HuH-7.5 (cell line): ENCODE measurements at places on chromosomes 11 and 22.

GRCh38 chr11:101555366-101555765 is 28.4 kb downstream of the TRPC6 start:
- DNase-seq, result no peak

- no peak for DNase-seq
Observed at GRCh38 chr11:116558504-116559211, 214.1 kb downstream of the BUD13 start.

- DNase-seq, result no peak
Observed at GRCh38 chr22:25650833-25651232, 86.4 kb downstream of the GRK3 start.

GRCh38 chr11:40514124-40514523 is 945.3 kb downstream of the LRRC4C start:
- no peak for DNase-seq

DNA sequence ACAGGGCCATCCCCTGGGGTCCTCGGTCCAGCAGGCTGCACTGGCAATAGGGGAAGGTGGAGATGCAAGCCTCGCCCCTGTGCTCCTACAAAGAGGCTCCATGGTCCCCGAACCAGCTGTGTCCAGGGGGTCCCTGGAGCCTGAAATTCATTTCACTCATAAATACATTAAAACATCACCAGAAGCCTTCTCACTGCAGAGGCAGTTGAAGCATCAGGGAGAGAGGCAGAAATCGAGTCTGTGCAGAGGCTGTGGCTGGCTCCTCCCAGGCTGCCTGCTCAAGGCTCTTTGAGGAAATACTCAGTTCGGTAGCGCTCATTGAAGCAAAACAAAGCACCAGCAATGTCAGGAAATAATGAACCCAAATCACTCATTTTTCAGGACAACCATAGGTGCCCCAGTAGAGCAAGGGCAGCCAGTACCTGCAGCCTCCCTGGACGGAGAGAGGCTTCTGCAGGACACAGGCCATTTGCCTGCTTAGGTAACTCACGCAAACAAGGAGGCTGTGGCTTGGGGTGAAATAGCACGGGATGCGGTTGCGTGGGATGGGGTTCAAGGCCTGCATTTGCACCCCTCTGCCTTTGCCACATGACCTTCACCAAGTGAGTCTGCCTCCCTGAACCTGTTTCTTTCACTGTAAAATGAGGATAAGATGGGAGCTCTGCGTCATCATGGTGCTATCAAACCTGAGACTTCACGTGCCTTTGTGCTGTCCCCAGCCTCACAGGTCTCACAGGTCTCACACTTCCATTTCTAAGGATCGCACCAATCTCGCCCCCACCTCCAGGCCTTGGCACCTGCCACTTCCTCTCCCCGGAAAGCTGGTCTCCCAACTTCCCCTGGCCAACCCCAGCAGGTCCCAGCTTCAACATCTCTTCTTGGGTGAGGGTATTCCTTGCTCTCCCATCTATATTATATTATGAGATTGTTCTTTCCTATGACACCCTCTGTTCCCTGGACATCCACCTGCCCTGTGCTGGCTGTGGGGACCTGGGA is 84.3 kb upstream of the SHISAL1 start:
- no peak for DNase-seq

- DNase-seq, result no peak
Observed at GRCh38 chr11:117483372-117483771, 155.7 kb downstream of the CEP164 start.

DNA sequence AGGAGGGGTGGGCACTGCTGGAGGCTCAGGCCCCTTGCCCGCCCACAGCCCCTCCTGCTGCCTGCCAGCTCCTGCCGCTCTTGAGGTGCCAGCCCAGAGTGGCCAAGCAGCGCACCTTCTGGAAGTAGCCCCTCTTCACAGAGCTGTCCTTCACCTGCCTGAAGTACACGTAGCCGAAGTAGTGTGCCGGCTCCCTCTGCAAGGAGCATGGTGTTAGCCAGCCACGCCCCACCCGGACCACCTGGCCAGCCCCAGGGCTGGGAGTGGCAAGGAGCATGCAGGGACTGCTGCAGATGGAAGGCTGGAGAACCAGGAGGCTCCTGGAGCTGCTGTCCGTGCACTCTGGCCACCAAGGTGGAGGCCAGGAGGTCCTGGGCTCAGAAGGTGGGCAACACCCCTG is 9.6 kb downstream of the DENND6B start:
- no peak for DNase-seq

DNA sequence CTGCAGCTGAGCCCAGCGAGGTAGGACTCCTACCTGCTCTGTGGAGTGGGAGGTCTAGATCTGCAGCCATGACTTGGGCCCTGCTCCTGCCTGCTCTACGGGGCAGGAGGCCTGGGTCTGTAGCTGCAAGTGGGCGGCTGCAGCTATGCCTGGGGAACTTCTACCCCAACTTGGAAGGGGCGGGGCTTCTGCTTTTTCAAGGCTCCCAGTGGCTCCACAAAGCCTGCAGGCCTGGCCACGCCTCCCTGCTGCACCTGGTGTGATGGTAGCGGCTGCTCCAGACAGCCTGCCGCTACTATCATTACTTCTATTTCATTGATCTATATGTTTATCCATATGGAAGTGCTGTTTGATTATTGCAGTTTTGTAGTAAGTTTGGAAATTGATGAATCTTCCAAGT is 121.2 kb downstream of the NELL1 start:
- DNase-seq, result no peak

GRCh38 chr22:36339171-36340065 is 48.3 kb downstream of the MYH9 start:
- no peak for DNase-seq
